AG04450 (cell line): ENCODE measurements at places on chromosomes 4 and X.

- no peak for DNase-seq
These were observed 371.0 kb downstream of the BCOR start for GRCh38 chrX:39726771-39727170.

GRCh38 chrX:142204522-142205433, at the start of gene MAGEC2:
MAGEC2 (minus strand) TSS chrX:142205290; CDS start chrX:142203987, 1,303 bp downstream.
- no peak for DNase-seq

- no peak for DNase-seq
These were observed 19.3 kb downstream of the SEL1L3 start for GRCh38 chr4:25843340-25844097.

- peak; percentile 3 for DNase-seq
These were observed 248.1 kb downstream of the EVC2 start for GRCh38 chr4:5460106-5460801.

GRCh38 chr4:184282895-184283654, 65.4 kb upstream of the ENPP6 start:
- no peak for DNase-seq

DNA sequence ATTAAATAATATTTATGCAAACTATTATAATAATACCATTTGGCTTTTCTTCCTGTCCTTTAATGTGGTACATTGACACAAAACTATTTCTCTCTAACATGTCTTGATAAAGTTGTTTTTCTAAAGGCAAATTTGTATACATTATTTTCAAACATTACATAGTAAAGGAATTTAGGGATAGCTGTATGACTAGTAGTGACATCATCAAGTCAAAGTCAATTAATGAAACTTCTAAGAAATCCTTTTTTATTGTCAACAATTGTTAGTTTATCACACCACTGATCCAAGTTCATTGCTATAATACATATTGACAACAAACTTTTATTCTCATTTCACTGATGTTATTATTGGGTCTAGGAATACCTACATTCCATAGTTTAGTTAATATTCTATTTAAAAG, 68.4 kb downstream of the TBCK start:
- DNase-seq = no peak

GRCh38 chrX:97310373-97310772, 426.7 kb downstream of the RPA4 start:
- no peak for DNase-seq
